ENCODE measurements at places on chromosomes 12 and 14. TPM values are rescaled to one million over a fixed set of nuclear protein-coding genes. Genes with fewer than 3 reads are reported as not detected.

DNA sequence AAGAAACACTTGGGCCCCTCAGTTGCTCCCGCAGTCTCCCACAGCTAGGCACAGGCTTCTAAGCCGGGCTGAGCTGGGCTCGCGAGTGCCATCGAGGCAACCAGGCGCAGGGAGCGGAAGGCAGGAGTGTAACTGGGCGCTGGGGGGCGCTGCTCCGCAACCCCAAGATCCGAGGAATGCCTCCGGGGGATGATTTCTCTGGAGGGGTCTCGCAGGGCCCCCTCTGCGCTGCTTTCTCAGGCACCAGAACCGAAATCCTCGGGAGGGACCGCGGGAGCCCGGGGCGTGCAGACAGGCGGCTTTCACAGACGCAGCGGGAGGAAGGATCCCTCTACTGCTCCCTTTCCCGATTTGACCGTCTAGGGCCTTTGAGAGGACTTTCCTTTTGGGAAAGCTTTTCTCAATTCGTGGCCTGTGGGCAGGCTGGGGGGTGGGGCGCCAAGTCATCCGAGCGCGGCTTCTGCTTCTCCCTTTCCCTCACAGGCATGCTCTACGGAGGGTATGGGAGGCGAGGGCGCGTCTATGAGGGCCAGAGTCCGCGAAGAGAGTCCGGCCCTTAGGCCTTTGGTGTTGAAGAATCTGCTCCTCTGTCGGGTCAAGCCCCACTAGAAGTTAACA is 4.3 kb upstream of the NKX2-1 start:
- no peak for DNase-seq

Gene WNT1
- 0.05 TPM for polyA plus RNA-seq

Gene LRRK2
- 10.4 TPM for polyA plus RNA-seq

Gene RASSF3
- 22.8 TPM for polyA plus RNA-seq

Gene RFX4
- polyA plus RNA-seq: 0.23 TPM

Gene PLBD1
- polyA plus RNA-seq: 6.5 TPM
